Neuronal stem cell (in vitro differentiated cells): ENCODE measurements at places on chromosomes 7 and 10.

DNA sequence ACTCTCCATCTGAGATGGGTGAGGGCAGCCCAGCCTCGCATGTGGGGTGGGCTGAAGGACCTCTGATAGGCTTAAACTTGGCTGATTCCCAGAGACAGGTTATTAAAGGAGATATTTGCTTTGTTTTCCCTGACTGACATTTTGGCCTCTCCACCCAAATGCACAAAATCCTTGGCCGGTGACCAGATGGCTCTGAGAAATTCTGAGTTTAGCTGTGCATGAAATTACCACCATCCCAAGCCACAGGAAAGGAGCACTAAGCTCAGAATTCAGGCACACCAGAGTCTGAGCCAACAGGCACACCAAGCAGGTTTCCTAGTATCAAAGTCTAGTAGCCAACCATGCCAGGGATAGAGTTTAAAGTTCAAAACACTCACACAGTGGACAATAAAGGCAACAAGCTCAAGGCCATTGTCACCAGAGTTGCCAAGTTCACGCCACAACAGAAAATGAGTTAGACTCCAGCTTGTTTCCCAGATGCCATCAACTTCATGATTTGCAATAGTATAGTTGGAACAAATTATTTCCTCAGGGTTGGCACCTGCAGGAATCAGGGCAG is 387.6 kb downstream of the KCNMA1 start:
- DNase-seq = no peak

DNA sequence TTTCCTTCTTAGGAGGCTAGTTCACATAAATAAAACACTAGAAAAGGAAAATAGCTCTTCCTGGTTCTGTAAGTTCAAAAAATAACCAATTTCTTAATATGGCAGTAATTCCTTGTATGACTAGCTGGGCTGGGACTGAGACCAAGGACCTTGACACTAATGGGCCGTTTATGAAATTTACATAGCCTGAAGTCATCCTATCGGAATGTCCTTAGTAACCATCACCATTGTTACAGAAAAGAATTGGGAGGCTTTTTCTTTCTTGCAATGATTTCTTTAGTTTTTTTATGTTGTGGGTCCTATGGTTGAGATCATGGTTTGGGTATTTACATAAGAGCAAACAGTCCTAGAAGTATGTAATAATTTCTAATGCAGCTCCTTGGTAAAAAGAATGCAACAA is 87.1 kb upstream of the HDAC9 start:
- no peak for DNase-seq

DNA sequence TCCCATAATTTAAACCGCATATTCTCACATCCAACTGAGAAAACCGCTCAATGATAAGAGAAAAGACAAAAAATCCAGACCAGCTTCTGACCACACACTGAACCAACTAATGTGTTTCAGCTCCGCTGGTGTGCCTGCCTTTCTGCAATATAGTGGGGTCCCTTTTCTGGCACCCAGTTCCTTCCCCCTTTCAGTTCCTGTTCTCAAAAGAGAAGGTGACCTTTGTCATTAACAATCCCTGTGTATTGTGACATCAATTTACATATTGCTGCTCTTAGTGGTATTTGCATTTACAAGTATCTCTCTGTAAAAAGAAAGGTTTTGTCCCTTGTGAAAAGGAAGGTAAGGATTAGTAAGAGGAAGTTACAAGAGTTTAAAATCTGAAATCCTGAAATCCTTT is 1.4 kb downstream of the PPP1R17 start:
- DNase-seq = no peak

- no peak for DNase-seq
Observed at GRCh38 chr10:131485732-131486131, 174.2 kb upstream of the TCERG1L start.

DNA sequence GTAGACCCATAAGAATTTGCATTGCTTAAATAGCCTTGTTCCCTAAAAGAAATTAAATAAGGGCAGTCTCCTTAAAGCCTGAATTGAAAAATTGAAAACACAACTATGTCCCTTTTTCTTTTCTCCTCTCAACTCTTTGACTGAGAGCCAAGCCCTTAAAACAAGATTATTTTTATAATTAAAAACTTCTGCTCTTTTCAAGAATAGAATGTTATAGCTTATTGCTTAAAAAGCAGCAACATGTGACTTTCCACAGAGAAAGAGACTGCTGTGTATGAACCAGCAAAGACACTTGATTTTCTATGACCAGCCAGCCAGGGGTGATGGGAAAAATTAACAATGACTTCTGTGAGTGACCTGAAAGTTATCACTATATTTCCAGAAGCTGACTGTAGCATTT is 295.2 kb upstream of the CELF2 start:
- DNase-seq = no peak

DNA sequence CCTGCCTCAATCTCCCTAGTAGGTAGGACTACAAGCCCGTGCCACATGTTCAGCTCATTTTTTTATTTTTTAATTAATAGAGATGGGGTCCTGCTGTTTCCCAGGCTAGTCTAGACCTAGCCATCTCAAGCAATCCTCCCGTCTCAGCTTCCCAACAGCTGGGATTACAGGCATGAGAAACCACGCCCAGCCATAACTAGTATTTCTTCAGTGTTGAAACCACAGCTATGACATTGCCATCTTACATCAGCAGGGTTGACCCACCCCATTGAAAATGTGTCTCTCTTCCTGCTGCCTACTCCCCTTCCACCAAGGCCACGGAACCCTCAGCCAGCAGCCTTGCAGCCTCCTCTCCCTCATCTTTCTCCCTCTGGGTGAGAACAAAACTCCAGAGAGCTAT is 62.1 kb upstream of the ZNF746 start:
- DNase-seq = no peak

DNA sequence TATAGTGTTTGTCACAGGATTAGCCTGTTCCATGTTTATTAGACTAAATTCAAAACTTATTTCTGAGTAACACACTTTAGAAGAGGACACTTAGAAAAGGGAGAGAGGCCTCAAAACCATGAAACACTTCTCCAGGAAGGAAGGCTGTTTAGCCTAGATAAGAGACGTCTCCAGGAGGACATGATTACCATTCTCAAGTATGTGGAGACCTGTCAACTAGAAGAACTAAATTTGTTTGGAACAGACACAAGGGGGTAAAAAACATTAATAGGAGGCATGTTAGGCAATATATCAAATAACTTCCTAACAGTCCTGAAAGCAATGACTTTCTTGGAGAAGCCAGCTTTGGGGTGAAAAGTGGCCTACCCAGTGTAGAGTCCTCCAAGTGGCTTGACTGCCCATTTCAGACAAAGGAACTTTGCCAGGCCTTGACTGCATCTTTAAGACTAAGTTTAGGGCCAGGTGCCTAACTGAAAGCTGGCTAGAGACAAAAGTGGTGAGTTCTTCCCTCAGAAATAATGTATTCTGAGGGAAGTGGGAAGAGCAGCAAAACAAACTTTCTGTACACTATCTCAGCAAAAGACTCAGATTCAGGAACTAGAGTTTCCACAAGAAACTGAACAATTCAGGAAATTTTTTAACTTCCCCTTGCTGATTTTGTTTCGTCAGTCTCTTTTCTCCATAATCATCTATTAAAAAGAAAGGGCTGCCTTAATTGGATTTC is 11.8 kb downstream of the NCOA4 start:
- no peak for DNase-seq

DNA sequence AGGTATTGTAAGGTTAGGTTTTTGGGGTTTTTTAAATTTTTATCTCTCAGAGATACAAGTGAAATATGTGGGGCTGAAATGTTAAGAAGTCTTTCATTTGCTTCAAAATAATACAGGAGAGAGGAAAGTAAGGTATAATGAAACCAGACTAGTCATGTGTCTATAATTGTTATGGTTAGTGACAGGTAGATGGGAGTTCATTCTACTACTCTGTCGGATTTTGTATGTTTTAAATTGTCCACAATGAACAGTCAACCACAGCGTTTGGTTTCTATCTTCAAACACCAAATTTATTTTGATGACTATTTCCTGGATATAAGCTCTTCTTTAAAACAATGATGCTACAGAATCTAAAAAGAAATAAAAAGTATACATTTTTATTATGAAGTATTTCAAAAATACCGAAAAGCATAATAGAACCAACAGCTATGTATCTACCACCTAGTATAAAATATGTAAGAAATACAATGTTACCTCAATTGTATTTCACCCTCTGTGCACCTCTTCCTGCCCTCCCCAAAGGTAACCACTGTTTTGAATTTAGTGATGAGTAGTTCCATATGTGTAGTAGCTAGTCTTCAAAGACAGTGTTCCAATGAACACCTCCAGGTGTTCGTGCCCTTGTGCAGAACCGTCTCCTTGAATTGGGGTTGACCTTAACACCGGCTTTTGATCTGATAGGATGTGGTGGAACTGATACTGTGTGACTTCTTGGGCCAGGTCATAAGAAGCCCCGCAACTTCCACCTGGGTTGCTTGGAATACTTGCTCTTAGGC is 74.8 kb upstream of the CDK1 start:
- no peak for DNase-seq

DNA sequence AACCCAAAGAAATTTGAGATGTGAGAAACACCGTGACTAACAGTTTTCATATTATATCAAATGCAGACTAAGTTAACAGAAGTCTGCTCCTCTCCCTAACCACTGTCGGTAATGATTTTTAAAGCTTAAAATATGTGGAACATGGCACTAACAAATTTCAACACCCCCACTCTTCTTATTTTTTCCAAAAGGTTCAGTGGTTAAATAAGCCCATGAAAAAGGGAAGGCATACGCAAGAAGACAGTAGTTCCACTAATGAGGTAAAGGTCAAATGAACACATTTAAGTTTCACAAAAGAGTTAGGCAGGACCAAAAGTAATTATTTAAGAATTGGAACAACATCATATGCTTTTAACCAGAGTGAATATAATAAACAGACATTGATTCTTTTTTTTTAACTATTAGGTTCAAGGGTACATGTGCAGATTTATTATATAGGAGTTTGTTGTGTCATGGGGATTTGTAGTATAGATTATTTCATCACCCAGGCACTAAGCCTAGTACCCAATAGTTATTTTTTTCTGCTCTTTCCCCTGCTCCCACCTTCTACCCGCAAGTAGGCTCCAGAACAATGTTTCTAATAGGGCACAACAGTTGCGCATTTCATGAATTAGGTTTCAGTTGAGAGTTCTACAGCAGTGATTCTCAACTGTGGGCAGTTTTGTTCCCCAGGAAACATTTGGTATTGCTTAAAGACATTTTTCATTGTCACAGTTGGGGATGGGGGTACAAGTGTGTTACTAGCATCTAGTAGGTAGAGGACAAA is 79.9 kb downstream of the HBP1 start:
- DNase-seq = no peak

DNA sequence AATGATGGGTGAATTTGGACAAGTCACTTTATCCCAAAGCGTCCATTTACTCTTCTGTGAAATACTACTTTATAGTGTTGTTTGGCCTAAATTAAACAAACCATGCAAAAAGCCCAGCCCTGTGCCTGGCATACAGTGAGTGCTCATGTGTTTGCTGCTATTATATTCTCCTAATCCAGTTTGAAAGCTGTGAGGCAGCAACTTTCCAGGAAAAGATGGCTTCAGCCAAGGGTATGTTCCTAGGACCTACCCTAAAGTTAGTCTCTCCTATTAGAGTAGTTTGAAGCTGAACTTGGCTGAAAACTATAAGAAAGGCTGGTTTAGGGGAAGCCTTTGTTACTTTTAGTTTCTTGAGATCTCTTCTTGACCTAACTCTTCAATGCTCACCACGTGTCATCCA is 19.9 kb downstream of the ACSL5 start:
- DNase-seq = no peak

GRCh38 chr7:141956084-141956483 is 9.3 kb upstream of the CLEC5A start:
- DNase-seq = no peak

- DNase-seq = no peak
Observed at GRCh38 chr10:112335111-112335867, 38.6 kb upstream of the ACSL5 start.

DNA sequence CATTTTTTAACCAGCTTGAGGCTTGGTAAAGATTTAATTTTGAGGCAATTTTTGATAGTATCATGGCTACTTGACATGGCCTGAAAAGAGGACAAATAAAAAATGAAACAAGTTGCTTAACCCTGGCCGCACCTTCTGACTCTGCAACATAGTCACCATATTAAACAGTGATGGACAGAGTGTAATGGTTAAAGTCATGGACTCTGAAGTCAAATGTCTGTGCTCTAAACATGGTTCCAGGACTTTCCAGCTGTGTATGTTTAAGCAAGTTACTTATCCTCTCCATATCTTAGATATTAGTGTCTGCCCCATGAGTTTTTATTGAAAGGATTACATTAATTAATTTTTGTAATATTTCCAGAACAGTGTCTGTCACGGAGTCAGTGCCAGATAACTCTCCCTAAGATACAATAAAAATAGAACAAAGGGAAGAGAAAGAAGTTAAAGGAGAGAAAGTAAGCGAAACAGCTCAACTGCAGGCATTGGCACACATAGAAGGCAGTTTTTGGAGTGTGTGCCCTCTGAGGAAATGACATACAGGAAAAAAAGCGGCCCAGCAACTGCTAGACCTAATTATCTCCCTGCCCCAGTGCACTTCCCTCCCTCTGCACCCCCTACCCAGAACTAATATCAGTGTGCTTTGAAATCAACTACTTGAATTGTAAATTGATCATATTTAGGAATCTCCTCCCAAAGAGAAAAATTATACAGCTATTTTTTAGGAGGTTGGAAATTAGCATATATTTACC is 65.3 kb downstream of the MACC1 start:
- no peak for DNase-seq

- no peak for DNase-seq
Observed at GRCh38 chr10:1377231-1377630, 321.0 kb downstream of the WDR37 start.
